ENCODE measurements at places on chromosomes 5 and 9.
A peak's percentile ranks its signal among the peaks of the same experiment; 100 is the strongest.

DNA sequence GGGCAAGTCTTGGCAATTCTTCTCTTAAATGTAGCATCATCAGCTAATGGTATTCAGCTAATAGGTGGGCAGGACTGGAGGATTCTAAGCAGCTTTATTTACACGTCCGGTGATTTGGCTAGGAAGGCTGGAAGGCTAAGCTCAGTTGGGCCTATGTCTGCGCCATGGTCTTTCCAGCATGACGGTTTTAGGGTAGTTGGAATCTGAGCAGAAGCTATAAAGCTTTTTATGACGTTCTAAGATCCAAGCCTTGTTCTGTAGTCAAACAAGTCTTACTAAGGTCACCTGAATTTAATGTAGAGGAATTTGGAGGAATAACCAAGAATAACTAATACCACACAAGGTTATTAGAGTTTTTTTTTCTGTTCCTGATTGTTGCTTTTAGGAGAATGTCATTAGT is 66.2 kb downstream of the CDC42SE2 start:
- DNase-seq: no peak

- DNase-seq: no peak
Observed at GRCh38 chr9:127174386-127175318, 52.2 kb upstream of the ANGPTL2 start.

DNA sequence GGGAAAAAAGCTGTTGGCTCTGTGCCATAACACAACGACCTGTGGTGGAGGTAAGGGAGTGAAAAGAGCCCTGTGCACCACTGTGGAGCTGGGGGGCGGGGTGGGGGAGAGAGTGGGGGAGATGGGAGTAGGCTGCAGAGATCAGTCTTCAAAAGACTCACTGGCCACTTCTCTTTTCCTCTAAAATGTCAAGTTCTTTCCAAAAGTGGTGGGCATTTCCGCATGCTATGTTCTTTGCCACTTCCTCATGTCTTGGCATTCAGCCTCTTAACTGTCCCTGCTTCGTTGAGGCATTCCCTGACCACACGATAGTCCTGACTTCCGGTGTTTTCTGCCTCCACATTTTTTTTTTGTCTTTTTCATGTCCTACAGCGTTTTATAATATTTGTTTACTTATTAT is 2.4 kb upstream of the PPP2R2B start:
- DNase-seq: no peak

- no peak for DNase-seq
Observed at GRCh38 chr5:60366489-60366888, 333.5 kb downstream of the DEPDC1B start.

DNA sequence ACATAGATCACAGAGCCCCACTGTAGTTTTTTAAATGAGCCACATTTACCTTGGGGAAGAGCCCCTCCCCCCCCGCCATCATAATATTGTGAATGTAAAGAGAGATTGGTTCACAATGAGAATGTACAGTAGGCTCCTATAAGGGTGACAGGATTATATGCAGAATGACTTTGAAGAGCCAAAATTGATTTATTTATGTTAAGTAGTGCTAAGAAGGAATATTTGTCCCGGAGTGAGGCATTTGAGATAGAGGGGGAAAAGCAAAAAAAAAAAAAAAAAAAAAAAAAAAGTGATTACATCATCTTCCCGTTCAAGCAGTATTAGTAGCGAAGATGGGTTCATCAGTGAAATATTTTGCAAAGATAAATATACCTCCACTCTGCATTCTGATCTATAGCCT is 73.9 kb downstream of the PIK3R1 start:
- no peak for DNase-seq

- no peak for DNase-seq
Observed at GRCh38 chr5:22471154-22471553, 382.0 kb downstream of the CDH12 start.

DNA sequence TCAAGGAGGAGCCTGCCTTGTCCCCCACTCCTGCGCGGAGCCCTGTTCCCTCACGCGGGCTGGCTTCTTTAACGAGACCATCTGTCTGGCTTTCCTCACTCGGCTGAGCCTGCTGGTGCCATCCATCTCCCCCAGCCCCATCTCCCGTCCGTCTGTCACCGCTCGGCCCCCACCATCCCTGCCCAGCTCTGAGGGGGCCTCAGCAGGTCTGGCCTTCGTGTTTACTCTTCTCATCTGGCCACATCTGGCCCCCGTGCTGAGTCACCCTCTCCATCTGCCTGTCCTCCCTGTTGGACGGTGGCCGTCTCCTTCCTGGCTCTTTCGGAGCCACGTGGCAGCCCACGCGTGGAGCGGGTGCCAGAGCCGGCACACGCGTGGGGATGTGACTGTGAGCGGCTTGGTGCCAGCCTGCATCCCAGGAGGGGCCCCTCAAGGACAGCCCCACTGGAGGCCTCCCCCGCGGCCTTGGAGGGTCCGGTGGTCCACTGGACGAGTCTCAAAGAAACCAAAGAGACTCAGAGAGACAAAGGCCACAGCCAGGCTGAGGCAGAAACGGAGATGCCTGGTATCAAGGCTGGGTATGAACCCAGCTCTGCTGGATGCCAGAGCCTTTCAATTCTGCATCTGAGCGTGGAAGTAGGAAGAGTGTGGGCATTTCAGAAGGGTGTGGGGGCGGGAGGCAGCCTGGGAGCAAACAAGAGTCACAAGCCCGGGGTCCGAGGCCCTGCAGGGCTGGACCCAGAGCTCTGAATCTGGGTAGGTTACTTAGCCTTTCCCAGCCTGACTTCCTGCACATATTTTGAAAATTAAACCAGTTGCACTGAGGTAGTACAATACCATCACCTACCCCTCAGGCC is 76.7 kb upstream of the UNC5A start:
- no peak for DNase-seq

DNA sequence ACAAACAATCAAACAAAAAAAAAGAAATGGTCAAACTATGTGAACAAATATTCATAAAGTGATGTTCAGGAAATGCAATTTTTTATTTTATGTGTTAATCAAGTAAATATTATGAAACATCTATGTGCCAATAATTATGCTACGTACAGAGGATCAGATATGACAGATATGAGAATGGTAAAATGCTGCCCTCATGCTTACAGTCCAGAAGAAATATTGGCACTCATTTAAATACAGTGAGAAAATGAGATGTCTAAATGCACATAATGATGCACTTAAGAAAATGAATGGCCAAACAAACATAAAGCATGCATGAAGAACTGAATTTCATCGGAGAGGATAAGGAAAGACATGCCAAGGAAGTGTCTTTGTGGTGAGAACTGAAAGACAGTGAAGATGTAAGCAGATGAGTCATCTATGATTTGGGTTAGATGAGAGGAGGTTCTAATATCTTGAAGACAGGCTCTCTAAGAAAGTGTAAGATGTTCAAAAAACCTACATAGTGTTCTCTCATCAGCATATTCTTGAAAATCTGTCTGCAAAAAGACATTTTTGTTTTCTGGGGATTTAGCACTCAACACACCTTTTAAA is 1231.1 kb upstream of the ACO1 start:
- DNase-seq: no peak

GRCh38 chr5:60792438-60792837 is 51.6 kb downstream of the ELOVL7 start:
- DNase-seq: no peak

DNA sequence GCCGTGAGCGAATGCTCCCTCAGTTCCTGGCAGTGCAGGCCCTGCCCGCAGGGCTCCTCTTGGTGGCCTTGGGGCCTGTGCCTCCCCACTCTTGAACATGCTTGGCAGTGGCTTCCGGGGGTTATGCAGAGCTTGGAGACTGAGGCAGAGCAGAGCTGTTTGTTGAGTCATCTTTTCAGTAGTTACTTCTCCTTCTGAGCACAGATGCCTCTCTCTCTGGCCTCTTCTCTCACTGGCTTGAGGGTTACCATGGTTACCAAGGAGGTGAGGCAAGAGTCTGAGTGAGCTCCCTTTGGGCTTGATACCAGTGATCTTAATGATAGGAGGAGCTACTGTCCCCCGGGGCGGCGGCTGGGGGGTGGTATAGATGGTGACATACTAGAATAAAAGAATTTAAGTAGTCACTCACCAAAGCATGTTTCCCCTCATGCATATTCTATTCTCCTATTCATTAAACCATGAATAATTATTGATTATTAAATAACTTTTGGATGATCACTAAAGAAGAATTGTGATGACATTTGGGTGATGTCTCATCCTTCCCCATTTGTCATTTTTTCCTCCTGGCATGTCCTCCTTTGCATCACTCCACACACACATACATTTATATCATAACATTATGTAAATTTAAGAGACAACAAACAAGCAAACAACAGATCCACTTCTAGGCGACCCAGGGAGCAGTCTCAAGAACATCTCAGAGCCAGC is 111.1 kb downstream of the ARHGAP26 start:
- no peak for DNase-seq

GRCh38 chr9:96494215-96494800 is 44.3 kb downstream of the HABP4 start:
- DNase-seq: no peak

- peak; percentile 26 for DNase-seq
Observed at GRCh38 chr9:136327304-136327974, at the start of gene GPSM1. GPSM1 (plus strand) TSS chr9:136327539; CDS start chr9:136327696, 157 bp downstream.

All from stimulated activated CD4-positive, alpha-beta T cell treated with anti-CD3 and anti-CD28 coated beads, Interleukin-4, amount 100 ng/mL, for 48 hours (primary cell).